Daoy (cell line): ENCODE measurements at places on chromosomes 6 and 20. TPM values are rescaled to one million over a fixed set of nuclear protein-coding genes. Genes with fewer than 3 reads are reported as not detected.

- peak; percentile 60 for DNase-seq
Measured at GRCh38 chr6:56842686-56843475, 112.0 kb upstream of the BEND6 start.

GRCh38 chr6:1766654-1767053 is 156.9 kb downstream of the FOXC1 start:
- peak; percentile 23 for DNase-seq

DNA sequence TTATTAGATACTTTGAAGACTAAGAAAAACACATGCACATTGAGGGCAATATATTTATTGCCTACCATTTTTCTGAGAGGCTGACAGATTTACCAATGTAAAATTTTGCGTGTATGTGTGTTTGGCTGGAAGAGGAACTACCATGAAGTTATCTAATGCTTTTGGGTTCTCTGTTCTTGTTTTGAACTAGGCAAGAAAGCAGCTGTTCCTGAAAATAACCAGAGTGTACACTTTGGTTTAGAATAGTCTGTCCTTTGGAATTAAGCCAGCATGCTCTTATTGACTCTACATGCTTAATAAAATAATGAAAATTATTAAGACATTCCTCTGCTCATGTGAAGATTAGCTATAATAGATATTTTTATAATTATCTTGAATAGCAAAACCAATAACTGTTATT is 129.2 kb downstream of the MYB start:
- DNase-seq, result no peak

- DNase-seq, result peak; percentile 37
Measured at GRCh38 chr6:56764081-56764566, 121.4 kb upstream of the DST start.

DNA sequence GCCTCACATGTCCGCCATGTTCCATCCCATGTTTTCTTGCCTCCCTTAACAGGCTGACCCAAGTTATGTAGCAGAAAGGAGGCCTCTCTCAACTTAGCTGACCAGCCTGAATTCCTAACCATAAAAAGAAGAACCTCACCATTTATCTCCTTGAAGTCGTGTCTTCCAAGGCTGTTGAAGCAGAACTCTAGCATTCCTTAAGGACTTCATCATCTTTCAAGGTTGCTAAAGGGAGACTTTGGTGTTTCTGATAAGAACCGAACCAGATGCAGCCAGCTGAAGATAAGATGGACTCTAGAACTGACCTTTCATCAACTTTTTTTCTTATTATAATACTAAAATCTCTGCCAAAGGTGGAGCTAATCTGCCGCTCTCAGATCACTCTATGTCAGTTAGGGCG is 571.7 kb upstream of the SLC35B3 start:
- DNase-seq, result no peak

- no peak for DNase-seq
Measured at GRCh38 chr6:158999154-158999665, 792 bp downstream of the RSPH3 start.

DNA sequence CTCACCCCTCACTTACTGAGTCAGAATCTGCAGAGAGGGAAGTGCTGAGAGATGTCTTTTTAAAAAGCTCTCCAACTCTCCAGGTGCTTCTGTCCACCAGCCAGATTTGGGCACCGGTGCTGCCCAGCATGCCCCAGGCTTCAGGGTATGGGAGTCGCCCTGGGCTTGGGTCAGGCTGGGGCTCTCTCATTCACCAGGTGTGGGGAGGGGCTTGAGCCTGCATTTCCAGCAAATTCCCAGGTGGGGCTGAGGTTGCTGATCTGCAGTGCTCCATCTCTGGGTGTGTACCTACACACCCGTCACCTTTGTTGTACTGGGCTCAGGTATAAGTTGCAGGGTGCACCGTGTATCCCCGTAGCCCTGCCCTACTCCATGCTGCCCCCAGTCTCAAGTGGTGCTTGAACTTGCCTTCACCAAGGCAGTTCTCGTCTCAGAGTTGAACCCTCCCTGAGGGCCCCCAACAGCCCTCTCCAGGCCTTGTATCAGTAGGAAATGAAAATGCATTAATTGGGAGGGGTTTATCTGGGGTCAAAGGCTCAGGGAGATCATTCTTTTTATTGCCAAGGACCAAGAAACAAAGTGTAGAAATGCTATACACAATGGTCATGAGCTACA is 23.5 kb downstream of the PPP1R3G start:
- no peak for DNase-seq

DNA sequence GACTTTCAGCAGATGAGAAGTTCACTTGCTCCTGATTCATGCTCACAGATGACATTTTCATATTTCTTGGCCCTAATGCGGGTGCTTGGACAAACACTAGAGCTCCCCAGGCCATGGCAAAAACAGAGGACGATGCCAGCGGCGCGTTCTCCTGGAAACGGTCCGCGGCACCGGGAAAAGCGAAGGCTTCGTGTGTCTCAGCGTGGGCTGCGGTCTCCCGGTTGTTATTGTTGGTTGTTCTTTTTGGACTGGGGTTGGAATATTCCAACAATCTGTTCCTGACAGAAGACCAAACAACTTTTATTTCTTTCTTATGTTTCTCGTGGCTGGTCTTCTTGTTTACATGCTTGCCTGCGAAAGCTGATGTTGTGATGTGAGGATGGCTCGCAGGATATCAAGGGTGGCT is 46.8 kb upstream of the NEDD9 start:
- no peak for DNase-seq

GRCh38 chr20:21028921-21029320 is 77.2 kb downstream of the LINC00237 start:
- no peak for DNase-seq

- DNase-seq, result peak; percentile 5
Measured at GRCh38 chr6:96522465-96523009, 931 bp downstream of the UFL1 start.

GRCh38 chr6:21594416-21595281 is 1.1 kb downstream of the SOX4 start:
- peak; percentile 80 for DNase-seq

The APCDD1L gene
- 2.8 and 3.2 TPM in 2 replicates for total RNA-seq

The GCNT2 gene
- total RNA-seq, result 4.7 and 5.9 TPM in 2 replicates

The BPIFB1 gene
- not detected in 2 replicates for total RNA-seq

The SIRPB1 gene
- total RNA-seq, result 0.06 and 0.11 TPM in 2 replicates

The TMEM242 gene
- 10.5 and 15.8 TPM in 2 replicates for total RNA-seq

The FAM209B gene
- not detected in 2 replicates for total RNA-seq

The PRRT1 gene
- total RNA-seq, result not detected in 2 replicates

The OPN5 gene
- 0.06 TPM in 1 of 2 replicates, not detected in the other for total RNA-seq
